Activated gamma-delta T cell (primary cell): ENCODE measurements at places on chromosomes 1 and 21.

GRCh38 chr1:40058453-40059337 is 18.2 kb downstream of the CAP1 start:
- no peak for DNase-seq

DNA sequence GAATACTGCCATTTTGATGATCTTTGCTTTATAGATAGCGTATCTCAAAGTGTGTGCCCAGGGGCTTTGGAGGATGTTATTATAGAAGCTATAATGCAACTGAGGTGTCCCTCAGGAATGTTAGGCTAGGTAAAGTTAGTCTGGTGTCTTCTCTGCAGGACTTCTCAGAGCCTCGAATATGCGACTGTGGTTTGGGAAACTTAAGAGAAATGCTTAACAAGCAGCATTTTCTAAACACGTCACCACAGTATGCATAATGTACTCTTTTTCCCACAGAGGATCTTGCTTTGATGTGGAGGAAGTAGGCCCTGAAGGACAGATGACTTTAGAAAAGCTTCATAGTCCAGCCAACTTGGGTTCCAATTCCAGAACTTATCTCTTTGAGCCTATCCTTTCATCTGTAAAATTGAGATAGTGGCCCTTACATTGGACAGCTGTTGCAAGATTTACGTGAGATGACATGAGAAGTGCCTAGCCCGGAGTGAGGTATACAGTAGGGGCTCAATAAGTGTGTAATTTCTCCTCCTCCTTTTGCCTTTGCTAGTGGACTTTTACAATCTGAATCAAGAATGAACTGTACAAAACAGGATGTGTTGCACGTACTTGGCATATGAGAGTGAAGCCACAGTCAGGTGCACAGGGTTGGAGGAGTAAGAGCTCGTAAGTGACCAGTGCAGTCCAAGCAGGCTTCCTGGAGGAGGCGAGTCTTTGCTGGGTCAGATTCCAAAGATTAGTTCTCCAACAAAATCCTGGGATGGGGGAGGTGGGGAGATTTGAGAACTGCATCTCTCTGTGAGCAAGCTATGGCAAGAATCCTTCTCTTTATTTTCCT is 29.7 kb upstream of the TRABD2B start:
- DNase-seq: no peak

GRCh38 chr1:167502719-167503462 is 15.4 kb downstream of the CD247 start:
- DNase-seq: no peak

DNA sequence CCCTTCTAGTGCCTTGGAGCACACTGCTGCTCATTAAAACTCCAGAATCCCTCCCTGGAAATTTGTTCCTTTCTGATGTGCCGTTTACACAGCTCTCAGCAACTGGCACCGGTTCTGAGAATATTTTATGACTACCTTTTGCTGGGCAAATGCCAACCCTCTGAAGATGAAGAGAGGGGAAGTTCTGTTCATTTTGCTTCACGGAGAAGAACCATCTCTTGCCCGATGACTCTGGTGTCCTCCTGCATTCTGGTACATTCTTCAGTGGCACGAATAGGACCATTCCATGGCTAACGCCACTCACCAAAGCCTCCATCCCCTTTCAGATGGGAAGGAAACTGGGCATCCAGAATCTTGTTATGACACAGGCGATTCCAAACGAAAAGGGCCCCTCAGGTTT is 96.2 kb upstream of the SIM2 start:
- DNase-seq: no peak

DNA sequence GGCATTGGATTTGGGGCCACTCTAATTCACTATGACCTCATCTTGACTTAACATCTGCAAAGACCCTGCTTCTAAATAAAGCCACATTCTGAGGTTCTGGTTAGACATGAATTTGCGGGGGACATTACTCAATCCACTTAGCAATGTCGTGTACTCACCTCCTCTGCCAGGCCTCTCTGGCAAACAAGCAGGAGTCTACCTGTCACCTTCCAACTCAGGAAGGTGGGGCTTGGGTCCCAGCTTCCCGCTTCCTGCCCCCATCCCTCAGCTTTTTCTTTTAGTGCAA is 177.8 kb downstream of the PSMG1 start:
- DNase-seq: no peak

GRCh38 chr1:40877698-40878097 is 15.5 kb upstream of the CITED4 start:
- no peak for DNase-seq

DNA sequence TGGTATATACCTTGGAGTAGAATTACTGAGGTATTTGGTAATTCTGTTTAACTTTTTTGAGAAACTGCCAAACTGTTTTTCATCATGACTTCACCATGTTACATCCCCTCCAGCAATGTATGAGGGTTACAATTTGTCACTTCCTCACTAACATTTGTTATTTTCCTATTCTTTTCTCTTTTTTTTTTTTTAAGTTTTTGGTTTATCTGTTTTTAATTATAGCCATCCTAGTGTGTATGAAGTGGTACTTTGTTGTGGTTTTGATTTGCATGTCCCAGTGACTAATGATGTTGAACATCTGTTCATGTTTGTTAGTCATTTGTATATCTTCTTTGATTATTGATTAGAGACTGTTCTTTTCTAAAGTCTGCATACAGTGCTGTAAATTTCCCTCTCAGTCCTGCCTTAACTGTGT is 147.3 kb downstream of the HS2ST1 start:
- DNase-seq: no peak

DNA sequence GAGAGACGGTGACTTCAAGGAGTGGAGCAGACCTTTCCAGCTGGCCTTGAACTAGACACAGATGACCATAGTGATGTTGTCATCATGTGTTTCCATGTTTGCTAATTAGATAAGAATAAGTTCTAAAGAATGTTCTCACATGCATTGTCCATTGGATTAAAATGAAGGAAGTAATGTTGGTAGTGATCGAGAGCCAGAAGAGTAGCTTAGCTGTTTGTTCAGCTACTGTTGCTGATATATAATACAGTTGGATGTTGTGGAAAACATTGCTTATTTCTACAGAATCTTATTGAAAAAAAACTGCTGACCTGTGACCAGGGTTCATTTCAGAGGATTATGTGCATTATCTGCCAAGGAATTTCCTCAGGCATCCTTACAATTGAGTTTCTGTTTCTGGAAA is 249.1 kb upstream of the POGK start:
- DNase-seq: no peak

DNA sequence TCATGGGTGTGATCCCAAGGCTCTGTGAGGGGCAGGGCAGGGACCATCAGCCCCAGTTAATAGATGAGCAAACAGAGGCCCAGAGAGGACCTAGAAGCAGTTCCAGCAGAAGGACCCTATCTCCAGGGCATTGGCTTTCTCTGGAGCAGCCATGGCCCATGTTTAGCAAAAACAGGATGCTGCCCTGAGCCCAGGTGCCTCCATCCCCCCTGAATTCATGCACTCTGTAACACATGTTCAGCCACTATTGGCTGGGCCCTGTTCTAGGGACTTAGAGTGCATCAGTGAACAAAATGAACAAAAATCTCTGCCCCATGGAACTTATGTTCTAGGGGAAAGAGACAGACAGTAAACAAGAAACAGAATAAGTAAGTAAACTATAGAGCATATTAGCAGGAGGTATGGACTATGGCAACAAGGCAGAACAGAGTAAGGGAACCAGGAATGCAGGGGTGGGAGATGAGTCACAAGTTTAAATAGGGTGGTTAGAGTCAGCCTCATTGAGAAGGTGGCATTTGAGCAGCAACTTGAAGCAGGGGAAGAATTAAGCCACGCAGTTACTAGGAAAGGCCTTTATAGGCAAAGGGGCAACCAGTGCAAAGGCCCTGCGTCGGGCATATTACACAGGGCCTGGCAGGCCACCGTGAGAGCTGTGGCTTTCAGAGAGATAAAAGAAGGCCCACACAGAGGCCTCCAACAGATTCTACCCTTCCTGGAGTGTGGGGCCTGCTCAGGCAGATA is 185.9 kb upstream of the EDN2 start:
- no peak for DNase-seq

DNA sequence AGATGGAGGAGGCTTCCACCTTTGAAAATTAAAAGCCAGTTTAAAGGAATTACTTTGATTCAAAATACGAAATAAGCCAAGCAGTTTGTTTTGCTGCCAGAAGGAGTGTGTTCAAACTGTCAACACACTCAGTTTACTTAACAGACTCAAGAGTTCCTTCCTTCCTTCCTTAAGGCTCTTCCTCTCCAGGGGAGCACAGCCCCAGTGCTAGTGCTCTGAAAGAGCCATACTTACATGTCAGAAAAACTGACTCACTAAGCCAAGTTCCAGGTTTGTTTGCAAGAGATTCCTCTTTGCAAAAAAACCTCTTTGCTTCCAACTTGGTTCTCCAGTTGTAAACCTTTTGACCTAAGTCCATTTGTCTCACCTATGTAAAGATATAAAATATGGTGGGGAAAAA is 14.3 kb downstream of the SETD4 start:
- no peak for DNase-seq

DNA sequence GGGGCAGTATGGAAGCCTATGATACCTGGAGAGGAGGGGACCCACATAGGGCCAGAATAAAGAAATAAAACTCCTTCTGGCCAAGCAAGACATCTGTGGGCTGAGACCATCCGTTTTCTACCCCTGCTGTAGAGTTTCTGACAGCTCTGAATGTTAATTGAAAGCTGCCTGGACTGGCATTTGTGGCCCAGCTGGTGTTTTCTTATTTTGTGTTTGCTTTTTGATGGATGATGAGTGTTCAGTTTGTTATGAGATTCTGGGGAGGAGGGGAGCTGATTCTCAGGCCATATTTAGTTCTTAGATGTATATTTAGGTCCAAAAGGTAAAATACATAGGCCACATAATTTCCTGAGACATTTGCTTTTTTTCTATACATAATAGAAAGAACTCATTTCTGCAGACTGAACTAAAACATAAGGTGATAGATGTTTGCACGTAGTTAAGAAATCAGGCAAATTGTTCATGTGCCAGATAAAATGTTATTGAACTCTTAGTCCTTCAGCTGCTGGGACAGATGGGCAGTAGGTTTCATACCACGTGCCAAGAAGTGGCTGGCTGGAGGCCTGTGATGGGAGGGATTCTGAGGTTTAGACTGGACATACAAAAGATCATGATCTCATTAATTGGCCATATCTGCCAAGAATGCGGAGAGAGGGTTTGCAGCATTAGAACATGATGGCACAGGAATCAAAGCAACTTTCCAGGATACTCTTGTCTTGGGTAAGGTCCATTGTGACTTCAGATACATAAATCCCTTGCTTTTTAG is 54.1 kb downstream of the DSCAM start:
- DNase-seq: no peak

GRCh38 chr1:35807614-35808449 is at the start of gene AGO4:
Gene AGO4 (plus strand): TSS chr1:35808016. CDS start chr1:35808417, 401 bp downstream.
- DNase-seq: peak; percentile 29

DNA sequence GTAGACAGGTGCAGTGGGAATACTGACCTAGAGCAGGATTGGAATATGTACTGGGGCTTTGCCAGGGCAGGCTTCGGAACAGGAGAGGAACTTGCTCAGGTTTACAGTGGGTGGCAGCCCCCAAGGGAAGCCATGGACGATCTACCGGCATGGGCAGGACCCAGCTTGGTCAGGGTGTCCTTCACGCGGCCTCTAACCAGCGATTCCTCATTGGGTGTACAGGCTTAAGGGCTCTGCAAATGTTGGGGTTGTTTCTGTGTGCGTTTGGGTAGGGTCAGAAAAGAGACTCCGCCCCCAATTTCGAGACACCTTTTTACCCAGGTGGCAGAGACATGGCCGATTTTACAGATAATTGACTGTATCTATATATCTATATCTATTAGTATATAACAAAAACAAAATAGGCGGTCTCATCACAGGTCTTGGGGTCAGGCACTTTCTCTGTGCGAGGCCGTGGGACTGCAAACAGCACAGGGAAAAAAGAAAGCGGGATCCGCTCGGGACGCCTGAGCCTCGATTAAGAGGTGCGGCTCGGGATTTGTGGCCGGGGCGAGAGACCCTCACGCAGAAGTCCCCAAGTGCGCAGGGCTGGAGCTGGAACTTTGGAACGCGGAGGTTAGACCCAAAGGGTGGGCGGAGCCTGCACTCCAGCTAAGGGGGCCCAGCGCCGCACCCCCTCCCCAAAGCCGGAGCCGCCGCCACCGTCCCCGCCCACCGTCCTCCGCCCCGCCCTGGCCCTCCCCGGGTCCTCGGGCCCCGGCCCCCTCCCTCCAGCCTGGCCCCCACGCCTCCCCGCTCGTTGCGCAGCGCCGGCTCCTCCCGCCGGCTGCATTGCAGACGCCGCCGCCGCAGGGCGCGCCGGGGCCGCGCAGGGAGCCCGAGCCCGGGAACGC is 67.5 kb upstream of the VAMP3 start:
- DNase-seq: no peak

DNA sequence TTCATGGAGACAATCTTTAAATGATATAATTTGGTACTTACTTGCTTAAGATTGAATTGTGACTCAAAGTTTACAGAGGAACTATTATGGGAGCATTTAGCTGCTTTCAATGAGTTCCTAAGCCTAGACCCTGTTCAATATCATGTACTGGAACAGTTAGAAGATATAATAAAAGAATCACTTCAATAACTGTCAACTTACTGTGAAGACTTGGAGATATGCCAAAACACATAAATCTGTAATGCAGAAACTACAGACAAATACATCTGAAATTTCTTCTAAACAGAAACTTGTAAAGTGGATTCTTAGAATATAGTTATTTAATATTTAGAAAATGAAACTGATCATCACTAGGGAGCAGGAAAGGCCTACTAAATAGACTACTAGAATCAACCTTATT is 259.3 kb downstream of the HLX start:
- DNase-seq: no peak

DNA sequence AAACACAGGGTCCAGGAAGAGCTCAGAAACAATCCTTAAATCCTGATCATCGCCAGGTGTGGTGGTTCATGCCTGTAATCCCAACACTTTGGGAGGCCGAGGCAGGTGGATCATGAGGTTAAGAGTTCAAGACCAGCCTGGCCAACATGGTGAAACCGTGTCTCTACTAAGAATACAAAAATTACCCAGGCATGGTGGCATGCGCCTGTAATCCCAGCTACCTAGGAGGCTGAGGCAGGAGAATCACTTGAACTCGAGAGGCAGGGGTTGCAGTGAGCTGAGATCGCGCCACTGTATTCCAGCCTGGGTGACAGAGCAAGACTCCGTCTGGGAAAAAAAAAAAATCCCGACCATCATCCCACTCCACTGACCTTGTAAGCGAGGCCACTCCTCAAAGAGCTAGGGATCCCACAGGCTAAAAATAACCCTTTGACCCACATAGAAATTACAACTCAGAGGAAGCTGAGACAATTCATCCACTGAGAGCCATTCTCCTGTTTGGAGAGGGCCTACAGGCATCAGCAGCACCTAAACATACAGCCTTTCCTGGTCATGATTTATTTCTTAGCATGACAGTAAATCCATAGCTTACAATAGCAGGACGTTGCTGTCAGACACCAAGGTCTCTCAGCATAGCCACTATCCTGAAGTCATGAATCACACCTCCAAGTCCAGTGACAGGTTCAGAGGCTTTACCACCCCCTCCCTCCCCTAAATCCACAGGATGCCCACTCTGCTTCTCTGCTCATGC is 66.7 kb downstream of the TGFBR3 start:
- DNase-seq: no peak

GRCh38 chr1:15732686-15733081 is 3.4 kb upstream of the SLC25A34 start:
- no peak for DNase-seq

- no peak for DNase-seq
These were observed 7.0 kb downstream of the KCNAB2 start for GRCh38 chr1:6052543-6053205.

GRCh38 chr1:188719735-188720134 is 1757.9 kb downstream of the BRINP3 start:
- no peak for DNase-seq

- DNase-seq: no peak
These were observed 42.0 kb upstream of the ID3 start for GRCh38 chr1:23601135-23601967.
